AG09319 (cell line): ENCODE measurements at places on chromosomes 11 and 22.

DNA sequence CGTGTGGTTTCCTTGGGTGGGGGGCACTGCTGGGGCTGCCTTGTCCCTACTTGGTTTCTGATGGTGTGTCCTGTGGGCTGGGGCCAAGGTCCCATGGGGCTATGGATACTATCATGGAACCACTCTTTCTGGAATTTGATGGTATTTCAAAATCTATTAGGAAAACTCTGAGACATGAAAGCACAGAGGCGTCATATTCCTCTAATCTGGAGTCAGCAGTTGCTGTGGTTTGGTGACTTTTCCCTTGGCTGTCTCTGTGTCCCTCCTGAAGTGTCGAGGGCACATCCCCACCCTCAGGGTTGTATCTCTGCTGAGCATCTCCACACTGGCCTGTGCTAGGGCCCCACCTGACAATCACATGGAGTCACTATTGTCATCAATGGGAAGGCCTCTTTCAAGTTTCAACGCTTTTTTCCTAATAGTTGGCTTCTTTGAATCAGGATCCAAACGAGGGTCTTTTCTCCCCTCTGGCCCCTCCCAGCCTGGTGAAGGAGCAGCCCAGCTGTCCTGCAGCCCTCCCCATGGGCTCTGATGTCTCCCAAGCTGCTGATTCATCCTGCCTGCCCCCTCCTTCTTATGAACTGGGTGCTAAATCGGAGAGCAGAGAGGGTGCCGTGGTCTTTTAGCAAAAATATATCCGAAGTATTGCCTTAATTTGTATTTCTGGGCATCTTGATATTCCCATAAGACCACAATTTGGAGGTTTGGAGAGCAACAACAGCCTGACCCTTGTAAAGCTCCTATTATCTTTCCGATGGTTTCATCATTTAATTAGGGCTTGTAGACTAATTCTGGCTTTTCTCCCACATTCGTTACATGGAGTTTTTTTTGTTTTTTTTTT lies 38.5 kb downstream of the MED15 start:
- DNase-seq, result no peak

GRCh38 chr11:47997063-47998053 lies 17.0 kb downstream of the PTPRJ start:
- no peak for DNase-seq

DNA sequence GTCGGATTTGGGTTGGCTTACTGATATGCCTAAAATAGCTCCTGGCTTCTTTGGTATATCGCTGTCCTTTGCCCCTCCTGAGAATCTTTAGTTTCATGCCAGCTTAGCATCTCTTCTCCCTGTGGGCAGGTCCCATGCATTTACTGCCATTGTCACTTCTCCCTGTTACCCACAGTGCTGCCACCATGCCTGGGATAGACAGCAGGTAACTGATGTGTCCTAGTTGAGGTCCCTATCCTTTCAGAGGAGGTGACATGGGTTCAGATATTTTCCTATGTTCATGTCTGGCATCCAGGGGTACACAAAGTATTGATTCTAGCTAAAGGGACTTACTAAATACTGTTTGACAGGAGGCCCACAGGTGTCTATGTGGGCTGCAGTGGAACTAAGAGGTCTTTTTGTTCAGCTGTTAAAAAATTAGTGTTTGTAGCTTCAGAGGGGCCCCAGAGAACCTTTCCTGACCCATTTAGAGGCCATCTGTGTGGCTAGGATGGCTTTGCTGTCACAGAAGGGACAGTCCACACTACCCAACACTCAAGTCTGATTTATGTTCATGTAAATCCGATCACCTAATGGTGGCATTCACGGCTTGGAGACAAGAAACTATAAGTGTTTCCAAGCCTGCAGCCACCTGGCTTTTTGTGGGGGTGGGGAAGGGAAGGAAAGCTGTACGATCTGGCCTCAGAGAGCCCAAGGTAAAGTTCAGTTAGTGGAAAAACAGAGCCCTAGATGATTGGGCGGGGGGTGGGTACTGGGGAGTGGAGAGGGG lies 8.5 kb downstream of the TIMP3 start:
- no peak for DNase-seq

- peak; percentile 37 for DNase-seq
Measured at GRCh38 chr11:27571154-27571810, 64.7 kb upstream of the LIN7C start.

- DNase-seq, result no peak
Measured at GRCh38 chr11:116729501-116730240, 43.1 kb downstream of the BUD13 start.

- DNase-seq, result no peak
Measured at GRCh38 chr11:83682611-83682973, 396.4 kb upstream of the CCDC90B start.

DNA sequence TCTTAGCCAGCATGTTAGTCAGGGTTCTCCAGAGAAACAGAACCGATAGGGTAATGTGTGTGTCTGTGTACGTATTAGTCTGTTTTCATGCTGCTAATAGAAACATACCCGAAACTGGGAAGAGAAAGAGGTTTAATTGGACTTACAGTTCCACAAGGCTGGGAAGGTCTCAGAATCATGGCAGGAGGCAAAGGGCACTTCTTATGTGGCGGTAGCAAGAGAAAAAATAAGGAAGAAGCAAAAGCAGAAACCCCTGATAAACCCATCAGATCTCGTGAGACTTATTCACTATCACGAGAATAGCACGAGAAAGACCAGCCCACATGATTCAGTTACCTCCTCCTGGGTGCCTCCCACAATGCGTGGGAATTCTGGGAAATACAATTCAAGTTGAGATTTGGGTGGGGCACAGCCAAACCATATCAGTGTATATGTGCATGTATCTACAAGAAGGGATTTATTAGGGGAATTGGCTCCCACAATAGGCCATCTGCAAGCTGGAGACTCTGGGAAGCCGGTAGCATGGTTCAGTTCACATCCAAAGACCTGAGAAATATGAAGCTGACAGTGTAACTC lies 173.7 kb upstream of the NECTIN1 start:
- DNase-seq, result no peak

- no peak for DNase-seq
Measured at GRCh38 chr11:123168241-123168640, 26.8 kb downstream of the CLMP start.

GRCh38 chr11:88146106-88146505 lies 29.1 kb downstream of the RAB38 start:
- DNase-seq, result no peak

- no peak for DNase-seq
Measured at GRCh38 chr11:43941257-43941994, 1.0 kb upstream of the C11orf96 start.

GRCh38 chr11:110410651-110411050 lies 19.1 kb upstream of the FDX1 start:
- no peak for DNase-seq

- DNase-seq, result no peak
Measured at GRCh38 chr11:36703055-36703404, 105.0 kb upstream of the RAG2 start.

GRCh38 chr11:130729678-130730300 lies 186.5 kb downstream of the SNX19 start:
- DNase-seq, result no peak

DNA sequence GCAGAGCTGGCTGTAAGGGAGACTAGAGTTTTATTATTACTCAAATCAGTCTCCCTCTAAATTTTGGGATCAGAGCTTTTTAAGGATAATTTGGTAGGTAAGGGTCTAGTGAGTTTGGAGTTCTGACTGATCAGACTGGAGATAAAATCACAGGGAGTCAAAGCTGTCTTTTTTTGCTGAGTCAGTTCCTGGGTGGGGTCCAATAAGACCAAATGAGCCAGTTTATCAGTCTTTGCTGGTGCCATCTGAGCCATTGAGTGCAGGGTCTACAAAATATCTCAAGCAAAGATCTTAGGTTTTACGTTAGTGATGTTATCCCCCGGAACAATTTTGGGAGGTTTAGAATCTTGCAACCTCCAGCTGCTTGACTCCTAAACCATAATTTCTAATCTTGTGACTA lies 935.1 kb upstream of the RAG2 start:
- DNase-seq, result no peak

GRCh38 chr22:23904573-23905254 lies 10.5 kb downstream of the MIF start:
- DNase-seq, result no peak

DNA sequence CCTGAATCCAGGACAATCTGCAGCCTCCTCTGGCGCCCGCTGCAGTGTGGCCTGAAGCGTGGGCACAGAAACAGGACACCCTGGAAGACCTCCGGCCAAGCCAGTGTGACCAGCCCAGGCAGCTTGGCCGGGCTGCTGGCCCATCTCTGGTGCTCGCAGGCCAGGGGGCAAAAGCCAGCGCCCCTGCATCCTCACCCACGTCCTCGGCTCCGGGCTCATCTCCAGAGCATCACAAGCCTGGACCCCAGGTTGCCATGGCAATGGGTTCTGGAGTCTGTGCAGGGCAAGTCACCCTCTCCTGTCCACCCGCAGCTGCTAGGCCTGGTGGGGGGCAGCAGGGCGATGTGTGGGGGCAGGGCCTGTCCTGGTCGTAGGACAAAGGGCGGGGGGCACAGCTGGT lies 9.3 kb upstream of the PDGFB start:
- DNase-seq, result no peak

DNA sequence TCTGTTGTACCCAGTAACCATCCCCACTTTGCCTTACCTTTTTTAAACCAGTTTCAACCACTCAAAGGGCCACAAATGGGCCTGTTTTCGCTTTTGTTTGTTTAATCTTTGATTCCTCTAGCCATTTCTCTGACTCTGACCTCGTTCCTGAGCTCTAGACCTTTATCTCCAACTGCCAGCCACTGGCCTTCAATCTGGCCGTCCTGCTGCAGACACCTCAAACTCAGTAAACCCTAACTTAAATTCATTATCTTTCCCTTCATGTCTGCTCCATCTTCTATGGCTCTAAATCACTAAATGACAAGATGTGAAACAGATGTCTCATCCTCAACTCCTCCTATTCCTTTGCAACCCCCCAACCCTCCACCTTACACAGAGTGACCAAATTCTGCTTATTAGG lies 1.3 kb upstream of the GDPD4 start:
- no peak for DNase-seq

- DNase-seq, result no peak
Measured at GRCh38 chr22:19749876-19750275, 10.7 kb upstream of the TBX1 start.

DNA sequence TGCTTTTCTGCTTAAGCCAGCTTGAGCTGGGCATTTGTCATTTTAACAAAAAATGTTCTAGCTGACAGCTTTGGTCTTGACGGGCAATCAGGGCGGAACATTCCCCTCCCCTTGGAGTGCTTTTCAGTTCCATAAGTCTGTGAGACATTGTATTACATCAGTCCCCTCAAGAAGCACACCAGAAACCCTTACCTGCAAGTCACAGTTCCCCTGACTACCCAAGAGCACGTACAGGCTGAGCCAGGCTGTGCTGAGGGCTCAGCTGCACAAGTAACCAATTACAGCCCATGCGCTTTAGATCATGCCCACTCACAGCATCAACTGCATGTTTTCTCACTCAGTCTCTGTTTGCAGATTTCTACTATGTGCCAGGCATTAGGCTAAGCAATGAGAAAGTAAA lies 19.1 kb downstream of the HIRA start:
- no peak for DNase-seq

DNA sequence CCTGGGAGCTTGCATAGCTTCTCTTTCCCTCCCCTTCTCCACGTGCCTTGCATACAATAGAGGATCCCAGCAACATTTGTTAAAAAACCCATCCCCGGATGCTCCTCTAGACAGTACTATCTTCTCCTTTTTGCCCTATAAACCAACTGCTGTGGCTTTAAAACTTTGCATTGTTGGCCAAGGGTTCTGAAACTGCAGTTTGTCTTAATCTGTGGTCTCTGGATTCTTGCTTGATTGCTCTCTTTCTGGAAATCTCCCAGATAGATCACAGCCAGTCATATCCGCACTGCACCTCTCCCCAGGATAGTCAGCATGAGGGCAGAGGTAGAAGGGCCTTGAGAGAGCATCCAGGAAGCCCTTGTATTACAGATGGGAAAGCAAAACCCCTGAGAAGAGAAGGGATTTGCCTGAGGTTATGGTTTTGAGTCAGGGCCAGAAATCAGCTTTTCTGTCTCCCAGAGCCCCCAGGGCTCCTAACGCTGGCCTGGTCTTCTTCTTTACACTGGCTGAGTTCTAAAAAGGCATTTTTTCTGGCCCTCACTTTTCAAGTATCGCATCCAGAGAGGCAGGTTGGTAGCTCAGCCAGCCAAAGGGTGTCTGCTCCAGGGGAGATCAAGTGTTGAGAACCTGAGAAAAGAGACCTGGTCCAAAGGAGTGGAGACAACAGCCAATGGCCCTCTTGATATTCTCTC lies 70.6 kb downstream of the ADM start:
- peak; percentile 67 for DNase-seq

GRCh38 chr11:109298865-109299264 lies 123.1 kb upstream of the C11orf87 start:
- no peak for DNase-seq

- no peak for DNase-seq
Measured at GRCh38 chr11:114615448-114616361, 20.1 kb upstream of the NXPE4 start.

DNA sequence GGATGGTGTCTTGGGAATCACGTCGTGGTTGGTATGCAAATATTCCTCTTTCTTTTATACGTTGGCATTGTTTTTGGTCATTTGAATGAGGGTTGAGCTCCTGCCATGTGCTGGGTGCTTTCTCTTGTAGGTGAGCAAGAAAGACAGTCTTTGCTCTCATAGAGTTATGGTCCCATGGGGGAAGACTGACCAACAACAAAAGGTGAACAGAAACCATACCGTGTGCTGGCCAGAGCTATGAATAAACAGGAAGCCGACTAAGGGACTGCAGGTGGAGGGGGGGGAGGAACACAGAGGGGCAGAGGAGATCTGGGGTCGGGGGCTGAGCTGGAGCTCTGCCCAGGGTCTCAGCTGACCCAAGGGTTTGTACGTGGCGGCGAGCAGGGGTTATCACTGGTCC lies 245.3 kb downstream of the CTTN start:
- no peak for DNase-seq

- DNase-seq, result no peak
Measured at GRCh38 chr11:64474680-64475079, 115.7 kb downstream of the RPS6KA4 start.

- no peak for DNase-seq
Measured at GRCh38 chr11:128555606-128556005, 31.8 kb downstream of the ETS1 start.
